IPS DF 6.9 (cell line): ENCODE measurements at places on chromosomes 7 and 10.

DNA sequence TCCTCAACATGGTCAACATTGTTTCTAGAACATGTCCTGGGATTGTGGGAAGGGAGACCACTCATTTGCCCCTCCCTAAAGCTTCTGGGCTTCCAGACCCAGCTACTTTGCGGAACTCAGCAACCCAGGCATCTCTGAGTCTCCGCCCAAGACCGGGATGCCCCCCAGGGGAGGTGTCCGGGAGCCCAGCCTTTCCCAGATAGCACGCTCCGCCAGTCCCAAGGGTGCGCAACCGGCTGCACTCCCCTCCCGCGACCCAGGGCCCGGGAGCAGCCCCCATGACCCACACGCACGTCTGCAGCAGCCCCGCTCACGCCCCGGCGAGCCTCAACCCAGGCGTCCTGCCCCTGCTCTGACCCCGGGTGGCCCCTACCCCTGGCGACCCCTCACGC lies at the start of gene EPO:
Gene EPO, plus strand, starts transcription at position 190 of the 392 bp plus-strand sequence. CDS start 513 bp downstream, outside the sequence.
- no peak for DNase-seq

GRCh38 chr7:155918720-155919390 lies 106.6 kb upstream of the SHH start:
- DNase-seq: no peak

GRCh38 chr10:26779176-26779860 lies 81.4 kb downstream of the ABI1 start:
- DNase-seq: no peak

- DNase-seq: no peak
Measured at GRCh38 chr10:132390921-132391675, 5.9 kb upstream of the PWWP2B start.

DNA sequence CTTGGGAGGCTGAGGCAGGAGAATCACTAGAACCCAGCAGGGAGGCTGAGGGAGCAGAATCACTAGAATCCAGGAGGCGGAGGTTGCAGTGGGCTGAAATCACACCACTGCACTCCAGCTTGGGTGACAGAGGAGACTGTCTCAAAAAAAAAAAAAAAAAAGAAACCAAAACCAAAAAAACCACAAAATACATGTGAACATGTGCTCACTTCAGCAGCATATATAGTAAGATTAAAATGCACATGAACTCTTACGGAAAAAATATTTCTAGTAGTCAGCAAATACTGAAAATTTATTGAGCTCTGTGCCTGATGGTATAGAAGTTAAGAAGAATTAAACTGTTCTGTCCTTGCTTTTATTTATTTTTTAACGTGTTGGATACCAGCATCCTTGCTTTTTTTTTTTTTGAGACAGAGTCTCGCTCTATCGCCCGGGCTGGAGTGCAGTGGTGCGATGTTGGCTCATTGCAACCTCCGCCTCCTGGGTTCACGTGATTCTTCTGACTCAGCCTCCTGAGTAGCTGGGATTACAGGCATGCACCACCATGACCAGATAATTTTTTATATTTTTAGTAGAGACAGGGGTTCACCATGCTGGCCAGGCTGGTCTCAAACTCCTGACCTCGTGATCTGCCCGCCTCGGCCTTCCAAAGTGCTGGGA lies 9.6 kb upstream of the ZNF487 start:
- no peak for DNase-seq

GRCh38 chr7:40073239-40073638 lies 61.2 kb downstream of the MPLKIP start:
- no peak for DNase-seq

GRCh38 chr7:47345857-47346298 lies 236.0 kb downstream of the TNS3 start:
- no peak for DNase-seq

- no peak for DNase-seq
Measured at GRCh38 chr7:40763319-40764287, 628.8 kb downstream of the SUGCT start.

DNA sequence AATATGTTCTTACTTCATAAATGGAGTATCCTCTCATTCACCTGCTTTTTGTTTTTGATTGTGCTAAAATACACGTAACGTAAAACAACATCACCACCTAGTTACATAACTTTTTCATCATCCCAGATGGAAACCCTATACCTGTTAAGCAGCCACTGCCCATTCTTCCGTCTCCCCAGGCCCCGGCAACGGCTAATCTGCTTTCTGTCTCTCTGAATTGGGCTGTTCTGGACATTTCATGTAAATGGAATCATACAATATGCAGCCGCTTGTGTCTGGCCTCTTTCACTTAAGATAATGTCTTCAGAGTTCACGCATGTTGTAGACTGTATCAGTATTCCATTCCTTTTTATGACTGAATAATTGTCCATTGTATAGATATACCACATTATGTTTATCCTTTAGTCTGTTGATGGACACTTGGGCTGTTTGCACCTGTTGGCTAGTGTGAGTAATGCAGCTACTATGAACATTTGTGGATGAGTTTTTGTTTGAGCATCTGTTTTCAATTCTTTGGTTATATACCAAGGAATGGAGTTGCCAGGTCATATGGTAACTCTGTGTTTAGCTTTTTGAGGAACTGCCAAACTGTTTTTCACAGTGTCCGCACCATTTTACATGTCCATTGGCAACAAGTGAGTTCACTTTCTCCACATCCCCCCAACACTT lies 14.1 kb upstream of the SUN1 start:
- no peak for DNase-seq

- no peak for DNase-seq
Measured at GRCh38 chr10:116450861-116451260, 23.2 kb downstream of the PNLIPRP3 start.

GRCh38 chr10:51879238-51879637 lies 179.8 kb upstream of the CSTF2T start:
- no peak for DNase-seq

DNA sequence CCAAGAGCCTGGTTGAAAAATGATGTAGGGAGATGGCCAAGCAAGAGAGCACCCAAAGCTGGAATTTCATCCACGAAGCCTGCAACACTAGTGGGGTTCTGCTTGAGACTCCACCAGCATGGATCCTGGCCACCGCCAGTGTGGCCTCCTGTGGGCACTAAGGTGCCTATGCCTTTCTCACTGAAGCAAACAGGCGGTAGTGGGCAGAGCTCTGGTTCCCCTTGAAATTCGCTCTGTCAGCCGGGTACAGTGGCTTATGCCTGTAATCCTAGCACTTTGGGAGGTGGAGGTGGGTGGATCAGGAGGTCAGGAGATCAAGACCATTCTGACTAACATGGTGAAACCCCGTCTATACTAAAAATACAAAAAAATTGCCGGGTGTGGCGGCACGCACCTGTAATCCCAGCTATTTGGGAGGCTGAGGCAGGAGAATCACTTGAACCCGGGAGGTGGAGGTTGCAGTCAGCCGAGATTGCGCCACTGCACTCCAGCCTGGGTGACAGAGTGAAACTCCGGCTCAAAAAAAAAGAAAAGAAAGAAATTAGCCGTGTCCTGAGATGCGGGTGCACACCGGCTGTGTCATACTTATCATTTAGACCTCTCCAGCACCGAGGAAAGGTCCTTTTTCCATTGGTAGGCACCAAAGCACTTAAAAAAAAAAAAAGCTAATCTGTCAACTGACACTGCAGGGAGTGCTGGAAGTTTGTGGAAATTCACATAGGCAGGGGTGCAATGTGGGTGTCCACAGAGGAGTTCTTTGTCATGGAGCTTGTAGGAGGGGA lies 28.3 kb downstream of the CCM2 start:
- no peak for DNase-seq

DNA sequence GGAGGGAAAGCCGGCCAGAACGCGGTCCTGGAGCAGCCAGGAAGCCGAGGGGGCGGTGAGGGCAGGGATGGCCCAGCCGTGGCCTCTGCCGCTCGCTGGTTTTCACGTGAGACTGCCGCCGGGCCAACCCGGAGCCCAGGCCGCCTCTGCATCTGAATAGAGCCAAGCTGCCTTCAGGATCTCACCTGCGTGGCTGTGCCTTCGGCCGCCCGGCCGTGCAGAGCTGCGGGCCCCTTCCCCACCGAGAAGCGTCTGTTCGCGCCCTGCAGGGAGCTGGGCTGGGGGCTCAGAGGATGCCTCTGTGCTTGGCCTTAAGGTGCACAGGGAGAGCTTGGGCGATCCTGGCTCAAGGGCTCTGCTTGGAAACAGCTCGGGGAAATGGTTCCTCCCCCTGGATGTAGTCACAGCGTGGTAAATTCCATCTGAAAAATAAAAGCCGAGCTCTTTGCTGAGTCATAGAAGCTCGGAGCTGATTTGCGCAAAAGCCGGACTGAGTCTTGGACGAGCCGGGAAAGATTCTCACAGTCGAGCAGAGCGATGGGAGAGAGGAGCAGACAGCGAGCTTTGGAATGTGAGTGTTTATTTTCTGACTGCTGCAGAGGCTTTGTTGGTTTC lies at the start of gene JAKMIP3:
Gene JAKMIP3, plus strand, starts transcription at position 456 of the 615 bp plus-strand sequence. CDS start 38,863 bp downstream, outside the sequence.
- peak; percentile 27 for DNase-seq

GRCh38 chr10:17730667-17731066 lies 21.3 kb upstream of the TMEM236 start:
- DNase-seq: no peak

DNA sequence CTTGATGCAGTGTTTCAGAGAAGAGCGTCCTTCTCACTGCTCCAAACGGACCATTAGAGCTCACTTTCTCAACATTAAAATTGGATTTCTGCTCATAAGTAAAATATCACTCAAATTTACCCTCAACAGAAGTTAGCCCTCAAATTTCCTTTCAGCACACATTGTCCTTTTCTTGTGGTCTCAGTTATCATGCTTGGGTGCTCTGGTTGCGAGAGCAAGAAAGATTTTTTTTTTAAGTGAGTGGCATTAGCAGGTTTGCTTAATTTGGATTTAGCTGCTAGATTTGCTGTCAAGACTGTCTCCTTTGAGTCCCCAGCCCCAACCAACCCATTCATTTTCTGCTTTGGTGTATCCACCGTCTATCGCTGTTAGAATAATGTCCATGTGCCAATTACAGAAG lies 2.6 kb upstream of the CH25H start:
- DNase-seq: no peak

DNA sequence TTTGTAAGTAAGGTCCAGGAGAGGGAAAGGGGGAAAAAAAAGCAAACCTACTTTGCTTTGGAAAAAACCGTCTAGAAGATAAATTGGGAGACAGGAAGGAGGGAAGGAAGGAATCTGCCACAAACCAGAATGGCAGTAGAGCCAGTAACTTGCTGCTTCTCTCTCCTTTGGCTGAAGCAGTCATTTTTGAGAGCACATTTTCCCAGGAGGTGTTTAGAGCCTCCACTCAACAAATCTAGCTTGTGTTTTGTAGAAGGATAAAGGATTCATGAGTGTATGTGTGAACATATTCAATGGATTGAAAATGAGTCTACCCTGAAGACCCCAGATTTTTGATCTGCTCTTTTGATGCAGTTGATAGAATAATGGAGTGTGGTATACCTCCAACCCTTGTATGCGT lies 2.6 kb downstream of the NRG3 start:
- DNase-seq: no peak

DNA sequence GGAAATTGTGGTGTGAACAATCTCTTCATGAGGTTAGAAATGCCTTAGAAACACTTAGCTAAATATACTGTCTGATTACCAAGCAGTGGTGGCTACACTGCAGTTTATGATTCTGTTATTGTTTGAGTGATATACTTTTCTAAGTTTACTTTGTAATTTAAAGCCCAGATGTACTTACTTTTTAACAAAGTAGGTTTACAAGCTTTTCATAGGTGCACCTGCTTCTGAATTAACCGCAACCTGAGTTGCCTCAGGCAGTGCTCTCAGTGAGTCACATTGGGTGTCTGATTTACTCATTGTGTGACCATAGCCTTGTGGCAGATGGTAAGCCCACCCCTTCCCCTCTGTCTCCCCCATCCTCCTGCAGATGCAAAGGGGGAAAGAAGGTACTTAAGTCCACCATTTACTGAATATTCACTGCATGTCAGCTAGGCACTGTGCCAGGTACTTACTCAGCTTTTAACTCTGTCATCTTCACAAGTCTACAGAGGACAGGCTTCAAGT lies 9.0 kb downstream of the MTURN start:
- no peak for DNase-seq
